ENCODE measurements at places on chromosomes 7 and 10.

DNA sequence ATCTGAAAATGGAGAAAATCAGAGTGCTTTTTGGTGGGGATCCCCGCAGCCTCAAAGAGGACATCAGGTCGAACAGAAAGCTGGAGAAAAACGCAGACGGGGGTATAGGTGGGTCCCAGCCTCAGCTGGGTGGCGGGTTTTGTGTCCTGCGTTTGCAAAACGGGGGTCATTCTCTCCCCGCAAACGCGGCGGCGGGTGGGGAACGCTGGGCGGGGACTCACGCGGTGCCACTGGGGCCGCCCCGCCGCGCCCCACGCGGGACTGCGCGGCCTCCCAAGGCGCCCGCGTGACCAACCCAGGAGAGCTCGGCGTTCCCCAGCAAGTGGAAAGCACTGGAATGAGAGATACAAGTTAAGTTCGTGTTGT lies 806 bp upstream of the VIPR2 start:
- no peak for DNase-seq

DNA sequence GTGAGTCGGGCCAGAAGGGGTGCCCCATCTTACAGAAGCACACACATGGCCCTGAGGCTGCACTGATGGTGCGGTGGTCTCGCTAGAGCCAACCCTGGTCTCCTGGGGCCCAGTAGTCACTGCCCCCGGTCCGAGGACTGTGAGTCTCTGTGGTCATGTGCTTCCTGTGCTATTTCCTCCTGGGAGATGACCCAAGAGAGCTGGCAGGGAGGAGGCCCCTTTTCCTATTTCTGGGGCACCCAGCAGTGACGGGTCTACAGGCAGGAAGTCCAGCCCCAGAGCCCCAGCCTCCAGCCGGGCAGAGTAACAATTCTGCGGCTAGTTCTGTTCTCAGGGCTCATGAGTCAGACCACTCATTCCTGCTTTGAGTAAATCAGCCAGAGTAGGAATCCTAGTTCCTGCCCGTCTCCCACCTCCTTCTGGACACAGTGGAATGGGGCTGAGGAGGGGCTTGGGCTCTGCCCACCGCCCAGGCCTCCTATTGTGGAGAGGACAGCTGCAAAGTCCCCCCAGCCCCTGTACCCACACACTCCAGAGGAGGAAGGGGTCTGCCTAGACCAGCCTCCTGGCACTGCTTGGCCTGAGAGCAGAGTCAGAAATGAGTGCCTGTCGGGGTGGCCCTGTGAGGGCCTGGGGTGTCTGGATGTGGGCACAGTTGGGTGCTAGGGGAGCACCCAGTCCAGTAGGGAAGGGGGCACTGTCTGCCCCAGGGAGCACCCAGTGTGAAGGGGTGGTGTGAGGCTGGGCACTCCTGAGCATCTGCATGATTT lies 80.5 kb upstream of the PPIF start:
- DNase-seq, result peak; percentile 81

- DNase-seq, result no peak
These were observed 104.9 kb upstream of the KCND2 start for GRCh38 chr7:120168066-120168465.

DNA sequence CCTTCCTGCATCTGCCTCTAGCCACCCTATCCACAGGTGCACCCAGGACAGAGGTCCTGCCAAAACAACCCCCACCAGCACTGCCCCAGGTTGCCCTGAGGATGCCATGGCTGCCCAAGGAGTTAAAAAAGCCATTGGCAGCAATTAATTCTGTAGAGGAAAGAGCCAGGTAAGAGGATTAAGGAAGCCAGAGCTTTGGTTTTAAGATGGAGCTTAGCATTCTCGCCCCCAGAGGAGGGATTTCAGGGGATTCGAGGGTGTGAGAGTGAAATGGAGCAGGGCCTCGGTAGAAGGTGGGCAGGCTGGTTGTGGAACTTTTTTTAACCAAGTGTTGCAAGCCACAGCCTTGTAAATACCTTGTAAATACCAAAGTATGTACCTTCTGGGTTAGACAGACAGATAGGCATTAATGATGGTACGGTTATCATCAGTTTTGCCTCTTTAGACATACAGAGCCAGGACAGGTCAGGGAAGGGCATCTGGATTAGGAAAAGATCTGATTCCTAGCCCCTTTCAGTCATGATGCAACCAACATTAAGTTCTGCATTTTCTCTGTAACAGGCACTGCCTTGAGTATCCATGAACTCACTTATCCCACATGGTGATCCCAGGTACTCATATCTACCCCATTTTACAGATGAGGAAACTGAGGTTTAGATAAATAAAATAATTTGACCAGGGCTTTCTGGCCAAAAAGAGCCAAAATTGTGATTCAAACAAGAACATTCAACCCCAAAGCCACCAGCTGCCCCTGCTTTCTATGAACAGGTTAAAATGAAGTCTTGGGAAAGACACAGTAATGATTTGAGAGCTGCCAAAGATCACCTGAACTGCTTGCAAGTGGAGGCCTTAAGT lies 120.7 kb upstream of the PPIF start:
- DNase-seq, result no peak

GRCh38 chr10:113524539-113525490 lies 28.0 kb upstream of the HABP2 start:
- DNase-seq, result no peak

- no peak for DNase-seq
These were observed 9.0 kb upstream of the RASSF4 start for GRCh38 chr10:44950326-44951225.

DNA sequence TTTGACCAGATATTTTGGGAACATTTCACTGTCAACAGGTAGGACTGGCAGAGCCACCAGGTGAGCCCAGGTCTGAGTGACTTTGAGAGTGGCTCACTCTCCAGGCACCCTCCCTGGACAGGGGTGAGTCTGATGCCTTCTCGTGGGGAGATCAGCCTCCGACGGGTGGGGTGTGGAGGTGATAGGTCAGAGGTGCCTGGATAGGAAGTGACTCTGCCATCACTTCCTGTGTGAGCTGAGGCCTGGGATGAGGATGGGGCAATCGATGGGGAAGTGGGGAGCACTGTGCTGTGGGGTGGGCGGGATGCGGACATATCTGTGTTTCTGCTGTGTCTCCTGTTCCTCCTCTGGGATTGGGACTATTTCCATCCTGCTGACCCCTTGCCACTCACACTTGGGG lies 34.6 kb downstream of the IFT22 start:
- DNase-seq, result no peak
